ENCODE measurements at places on chromosomes 2 and 18.

DNA sequence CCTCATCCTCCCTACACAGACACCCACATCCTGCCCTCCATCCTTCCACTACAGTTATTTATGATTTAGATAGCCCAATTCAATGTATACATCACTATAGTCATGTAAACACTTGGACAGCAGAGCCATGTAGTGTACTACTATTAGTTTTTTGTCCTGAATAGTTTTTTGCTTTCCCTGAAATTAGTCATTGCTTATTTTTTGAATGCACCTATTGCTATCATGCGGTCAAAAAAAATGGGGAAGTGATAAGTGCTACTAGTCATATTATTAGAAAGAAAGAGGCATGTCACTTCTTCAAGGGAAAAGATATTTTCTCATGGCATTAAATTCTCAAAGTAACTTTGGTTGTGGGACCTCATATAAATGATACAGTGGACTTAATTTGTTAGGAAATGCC is 6.8 kb upstream of the GREB1 start:
- DNase-seq, result no peak

DNA sequence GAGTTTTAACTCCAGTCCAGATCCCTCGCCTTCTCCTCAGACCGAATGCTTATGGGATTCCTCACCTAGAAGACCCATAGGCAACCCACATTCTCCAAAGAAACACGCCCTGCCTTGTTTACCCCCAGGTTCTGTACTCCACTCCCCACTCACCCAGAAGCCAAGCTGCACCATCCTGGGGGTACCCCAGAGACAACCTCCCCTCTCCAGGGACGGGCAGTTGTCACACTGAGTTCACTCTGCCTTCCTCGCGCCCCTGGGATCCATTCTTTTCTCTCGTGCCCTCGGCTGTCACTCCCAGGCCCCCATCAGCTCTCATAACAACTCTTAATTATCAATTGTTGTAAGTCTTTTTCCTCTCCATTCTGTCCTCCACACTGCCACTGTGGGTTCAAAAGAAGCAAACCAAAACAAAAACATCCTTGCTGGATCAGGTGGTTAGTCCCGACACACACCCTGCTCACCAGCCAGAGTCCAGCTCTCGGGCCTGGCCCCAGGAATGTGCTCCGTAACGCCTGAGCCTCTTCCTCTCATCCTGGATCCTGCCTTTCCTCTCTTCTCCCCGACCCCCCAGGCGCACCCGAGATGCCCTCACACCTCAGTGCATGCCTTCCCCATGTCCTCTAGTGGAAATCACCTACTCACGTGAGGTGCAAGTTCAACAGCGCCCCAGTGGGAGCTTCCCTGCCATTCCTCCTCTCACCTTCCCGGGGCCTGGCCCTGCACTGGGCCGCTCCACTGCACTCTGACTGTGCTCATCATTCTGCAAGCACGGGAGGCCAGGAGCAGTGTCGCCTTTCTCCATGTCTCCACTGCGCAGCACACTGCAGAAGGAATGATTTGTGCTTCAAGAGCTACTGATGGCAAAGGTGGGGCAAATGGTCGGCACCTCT is 20.7 kb downstream of the COX7A2L start:
- DNase-seq, result no peak

DNA sequence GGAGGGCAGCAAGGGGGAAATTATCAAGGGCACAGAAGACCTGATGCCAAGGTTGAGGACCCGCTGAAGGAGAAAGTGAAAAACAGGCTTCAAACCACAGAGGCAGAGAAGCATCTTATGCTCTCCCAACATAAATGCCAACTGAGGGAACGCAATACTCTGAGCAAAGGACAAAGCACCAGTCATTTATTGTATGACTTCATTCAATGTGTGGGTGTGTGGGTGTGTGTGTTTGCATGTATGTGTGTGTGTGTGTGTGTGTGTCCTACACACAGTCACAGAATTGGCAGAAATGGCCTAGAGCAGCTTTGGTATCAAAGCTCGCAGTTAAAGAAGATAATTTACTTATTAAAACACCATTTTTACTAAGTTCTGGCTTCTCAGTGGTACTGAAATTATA is 51.4 kb downstream of the UXS1 start:
- DNase-seq, result no peak

DNA sequence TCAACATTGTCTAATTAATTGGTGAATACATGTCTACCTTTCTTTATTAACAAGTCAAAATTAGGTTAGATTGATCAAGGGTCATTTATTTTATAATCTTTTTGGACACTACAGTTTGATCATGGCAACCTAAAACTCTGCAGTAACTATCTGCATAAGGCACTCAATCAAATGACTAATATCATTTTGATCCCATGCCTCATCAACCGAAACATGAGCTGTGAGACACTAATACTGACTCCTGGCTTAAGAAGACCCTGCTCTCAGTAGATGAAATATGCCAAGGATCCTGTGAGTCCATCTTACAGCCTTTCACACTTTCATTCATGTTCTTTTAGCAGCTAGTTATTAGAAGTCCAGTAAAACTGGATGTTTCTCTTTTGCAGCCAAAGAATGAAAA is 169.4 kb upstream of the CAVIN2 start:
- no peak for DNase-seq

DNA sequence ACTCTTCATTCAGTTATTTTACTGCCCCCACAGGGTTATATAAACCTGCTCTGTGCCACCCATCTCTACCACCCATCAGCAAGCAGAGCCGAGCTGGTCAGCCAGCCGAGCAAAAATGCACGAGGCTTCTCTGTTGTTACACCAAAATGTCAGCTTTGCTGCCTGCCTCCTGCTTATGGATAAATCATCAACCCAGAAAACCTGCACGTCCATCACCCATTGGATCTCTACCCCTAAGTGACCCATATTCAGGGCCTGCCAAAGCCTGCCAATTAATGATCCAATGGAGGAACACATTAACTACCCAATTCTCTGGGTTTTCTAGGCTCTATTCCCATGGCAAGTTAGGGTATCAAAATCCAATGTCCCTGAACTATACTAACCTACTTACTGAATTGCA is 365.5 kb upstream of the ACVR2A start:
- DNase-seq, result no peak

DNA sequence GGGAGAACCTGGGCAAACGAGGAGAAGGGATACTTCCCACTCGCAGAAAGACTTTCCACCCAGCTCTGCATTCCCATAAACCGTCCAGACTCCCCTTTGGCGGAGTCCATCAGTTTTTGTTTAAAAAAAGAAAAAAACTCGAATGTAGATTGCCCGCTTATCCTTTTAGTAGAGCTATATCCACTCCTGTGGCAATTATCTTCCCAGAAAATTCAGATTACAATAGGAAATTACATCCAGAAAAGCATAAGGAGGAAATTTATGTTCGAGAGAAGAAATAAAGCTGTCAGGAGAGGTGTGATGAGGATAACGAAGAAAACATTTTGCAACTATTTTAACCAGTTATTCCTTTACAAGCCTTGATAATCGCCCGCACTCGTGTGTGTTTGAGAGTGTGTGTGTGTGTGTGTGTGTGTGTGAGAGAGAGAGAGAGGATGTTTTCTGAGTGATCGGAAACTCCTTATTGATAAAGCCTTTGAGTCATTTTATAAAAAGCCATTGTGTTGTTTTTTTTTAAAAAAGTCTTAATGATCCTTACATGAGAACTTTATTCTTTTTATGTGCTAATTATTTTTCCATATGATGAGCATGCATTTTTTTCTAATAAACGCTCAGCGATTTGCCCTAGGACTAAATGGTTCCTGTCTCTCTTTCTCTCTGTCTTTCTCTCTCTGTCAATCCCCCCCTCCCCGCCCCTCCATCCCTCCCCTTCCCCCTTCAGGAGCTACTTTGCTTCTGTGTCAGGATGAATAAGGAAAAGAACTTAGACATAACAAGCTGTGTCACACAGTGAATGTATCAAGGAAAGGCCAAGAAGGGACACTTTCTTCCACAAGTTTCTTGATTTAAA is 1.1 kb upstream of the PPP3R1 start:
- DNase-seq, result no peak

- no peak for DNase-seq
These were observed 19.3 kb upstream of the FZD7 start for GRCh38 chr2:202014318-202014717.

- no peak for DNase-seq
These were observed 70.0 kb downstream of the MYO3B start for GRCh38 chr2:170247882-170248393.

DNA sequence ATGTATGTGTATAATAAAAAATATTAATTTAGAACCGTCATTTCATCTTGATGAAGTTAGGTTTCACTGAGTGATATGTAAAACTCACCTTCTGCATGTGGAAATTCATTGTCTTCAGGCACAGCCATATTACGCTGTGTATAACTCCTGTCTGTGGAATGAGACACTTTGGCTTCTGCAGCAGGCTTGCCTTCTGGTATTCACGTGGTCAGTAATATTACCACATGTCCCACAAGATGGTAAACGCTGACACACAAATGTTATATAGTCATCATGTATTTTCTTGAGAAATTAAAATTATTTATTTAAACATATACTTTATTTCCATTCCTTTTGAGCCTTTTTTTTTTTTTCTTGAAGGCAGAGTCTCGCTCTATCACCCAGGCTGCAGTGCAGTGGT is 25.1 kb upstream of the AAK1 start:
- DNase-seq, result no peak

GRCh38 chr2:20021405-20022009 is 9.0 kb upstream of the MATN3 start:
- DNase-seq, result no peak

DNA sequence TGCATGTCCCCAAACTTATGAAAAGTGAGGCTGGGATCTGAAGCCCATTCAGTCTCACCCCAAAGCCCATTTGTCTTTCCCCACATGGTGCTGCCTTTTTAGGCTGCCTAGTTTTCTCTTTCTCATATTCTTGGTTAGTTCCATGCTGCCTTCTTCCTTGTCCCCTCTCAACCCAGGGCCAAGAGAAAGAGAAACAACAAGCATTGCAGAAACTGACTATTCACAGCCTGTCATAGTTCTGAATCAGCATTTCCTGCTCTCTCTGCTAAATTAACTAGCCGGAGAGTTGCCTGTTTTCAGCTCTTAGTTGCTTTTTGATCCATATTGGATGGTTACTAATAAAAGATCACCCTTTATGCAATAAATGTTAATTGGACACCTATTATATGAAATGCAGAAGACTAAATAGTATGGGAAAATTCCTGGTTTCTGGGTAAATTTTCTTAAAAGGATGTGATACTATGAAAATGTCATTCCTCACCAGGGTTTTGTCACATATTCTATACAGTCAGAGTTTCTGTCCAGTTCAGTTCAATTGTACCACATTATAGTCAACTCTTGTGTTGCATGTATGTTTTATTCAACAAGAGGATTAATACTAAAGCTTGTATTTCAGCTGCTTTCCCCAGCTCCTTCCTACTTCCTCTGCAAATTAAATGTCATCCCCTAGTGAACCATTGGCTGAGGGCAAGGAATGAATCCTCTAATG is 246.5 kb downstream of the GALR1 start:
- DNase-seq, result no peak

- no peak for DNase-seq
These were observed 120.0 kb upstream of the TRIB2 start for GRCh38 chr2:12596771-12597170.

DNA sequence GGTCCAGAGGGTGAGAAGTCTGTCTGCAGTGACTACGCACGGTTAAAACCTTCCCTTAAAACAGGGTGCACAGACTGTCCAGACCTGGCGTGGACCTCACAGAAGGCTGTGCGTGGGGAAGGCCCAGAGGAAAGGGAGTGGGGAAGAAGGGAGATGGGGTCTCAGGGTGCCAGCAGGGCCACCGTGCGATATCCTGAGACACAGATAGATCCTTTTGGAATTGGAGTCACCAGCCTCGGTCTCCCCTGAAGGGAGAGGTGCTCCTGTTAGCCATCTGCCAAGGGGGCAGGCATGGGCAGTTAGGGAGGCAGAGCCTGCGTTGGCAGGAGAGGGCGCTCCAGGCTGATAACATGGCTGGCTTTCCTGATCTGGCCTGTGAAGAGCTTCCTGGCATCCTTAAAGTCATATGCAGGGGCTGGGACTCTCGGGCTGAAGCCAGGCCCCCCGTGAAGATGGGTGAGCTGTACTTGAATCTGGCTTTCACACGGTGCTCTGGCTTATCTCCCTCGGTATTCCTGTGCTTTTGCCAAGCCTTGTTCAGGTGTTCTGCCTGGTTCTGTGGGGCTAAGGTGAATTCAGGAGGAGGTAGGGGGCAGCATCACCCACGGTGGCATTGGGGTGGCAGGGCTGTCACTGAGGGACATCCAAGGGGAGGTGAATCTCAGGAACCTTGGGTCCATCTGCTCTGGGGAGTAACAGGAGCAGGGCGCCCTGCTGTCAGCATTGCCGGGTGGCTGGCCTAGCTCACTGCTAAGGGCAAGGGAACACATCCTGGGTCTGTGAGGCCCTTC is 107.2 kb upstream of the SMAD2 start:
- no peak for DNase-seq

- no peak for DNase-seq
These were observed 14.6 kb upstream of the MBD2 start for GRCh38 chr18:54239091-54239490.

GRCh38 chr18:12027046-12027445 is 45.7 kb downstream of the IMPA2 start:
- DNase-seq, result no peak

GRCh38 chr2:152280780-152281179 is 54.2 kb upstream of the FMNL2 start:
- DNase-seq, result no peak
